ENCODE measurements at places on chromosomes 4 and X. TPM values are rescaled to one million over a fixed set of nuclear protein-coding genes. Genes with fewer than 3 reads are reported as not detected.

The AMBN gene
- total RNA-seq: not detected

The P2RY8 gene
- total RNA-seq: under 0.01 TPM

The GPR143 gene
- total RNA-seq: not detected

The SRPX2 gene
- total RNA-seq: 36.9 TPM

The RTL9 gene
- 0.72 TPM for total RNA-seq

The BEX2 gene
- total RNA-seq: 4.3 TPM

GRCh38 chr4:150888217-150888616, 126.9 kb downstream of the LRBA start:
- DNase-seq: no peak

GRCh38 chrX:124010566-124010965, 49.1 kb downstream of the STAG2 start:
- DNase-seq: no peak

DNA sequence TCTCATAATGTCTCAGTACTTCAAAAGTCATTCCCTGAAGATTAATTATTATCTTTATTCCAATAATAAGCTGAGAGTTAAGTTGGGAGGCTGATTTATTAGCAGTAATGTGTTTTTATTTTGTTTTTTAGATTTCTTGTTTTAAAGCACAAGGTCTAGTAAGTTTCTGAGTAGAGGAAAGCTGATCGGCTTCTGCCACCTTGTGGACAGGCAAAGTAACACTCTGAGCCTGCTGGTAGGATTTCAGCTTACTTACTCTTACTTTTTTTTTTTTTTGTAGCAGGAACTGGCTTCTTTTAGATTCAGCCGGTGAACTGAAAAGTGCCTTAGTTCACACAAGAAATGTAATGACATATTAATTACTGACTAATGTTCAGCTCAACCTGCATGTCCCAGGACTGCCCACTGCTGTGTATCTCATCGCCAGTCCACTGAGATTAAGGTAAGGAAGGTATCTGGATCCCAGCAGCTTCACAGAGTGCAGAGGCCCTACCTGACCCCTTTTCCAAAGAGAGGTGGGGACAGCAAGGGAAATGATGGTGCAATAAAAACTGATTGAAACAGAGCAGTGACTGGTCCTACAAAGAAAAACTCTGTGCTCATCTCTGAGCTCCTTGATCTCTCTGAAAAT, 126.5 kb downstream of the ADGRA3 start:
- DNase-seq: no peak

GRCh38 chr4:67886281-67886680, 2.5 kb upstream of the TMPRSS11D start:
- no peak for DNase-seq

DNA sequence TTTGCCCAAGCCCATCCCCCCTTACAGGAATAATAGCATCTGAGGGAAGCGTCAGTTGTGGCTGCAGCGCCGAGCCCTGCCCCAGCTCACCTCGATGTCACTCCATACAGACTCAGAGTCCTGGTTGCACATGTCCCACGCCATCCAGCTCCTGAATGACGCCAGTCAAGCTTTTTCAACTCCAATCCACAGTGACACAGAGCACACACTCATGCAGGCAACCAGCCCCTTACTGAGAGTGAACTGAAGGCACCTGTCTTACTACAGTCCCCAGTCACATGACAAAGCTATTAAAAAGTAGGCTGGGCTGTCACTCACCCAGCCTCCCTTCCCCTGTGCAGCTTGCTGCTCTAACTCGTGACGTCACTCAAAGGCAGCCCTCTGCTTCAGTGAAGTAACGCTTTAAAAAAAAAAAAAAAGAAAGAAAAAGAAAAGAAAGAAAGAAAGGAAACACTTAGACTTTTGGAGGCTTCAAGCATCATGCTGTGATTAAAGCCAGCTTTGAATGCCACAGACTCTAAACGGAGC, at the start of gene PPARGC1A:
TSS of gene PPARGC1A (minus strand) at position 234 of the 528 bp plus-strand sequence. CDS start at position 144, 90 bp downstream.
- DNase-seq: peak; percentile 43

DNA sequence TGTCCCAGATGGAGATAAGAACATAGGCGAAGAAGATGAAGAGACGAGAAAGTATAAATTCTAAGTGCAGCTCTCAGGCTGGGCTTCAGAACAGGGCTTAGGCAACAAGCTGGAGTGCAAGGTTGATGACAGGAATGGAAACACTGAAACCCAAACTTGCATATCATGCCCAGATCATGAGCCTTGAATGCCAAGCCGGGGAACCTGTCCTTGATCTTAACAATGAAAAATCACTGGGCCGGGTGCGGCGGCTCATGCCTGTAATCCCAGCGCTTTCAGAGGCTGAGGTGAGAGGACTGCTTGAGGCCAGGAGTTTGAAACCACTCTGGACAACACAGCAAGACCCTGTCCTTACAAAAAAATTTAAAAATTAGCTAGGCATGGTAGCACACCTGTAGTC, 17.2 kb downstream of the AFAP1 start:
- no peak for DNase-seq

DNA sequence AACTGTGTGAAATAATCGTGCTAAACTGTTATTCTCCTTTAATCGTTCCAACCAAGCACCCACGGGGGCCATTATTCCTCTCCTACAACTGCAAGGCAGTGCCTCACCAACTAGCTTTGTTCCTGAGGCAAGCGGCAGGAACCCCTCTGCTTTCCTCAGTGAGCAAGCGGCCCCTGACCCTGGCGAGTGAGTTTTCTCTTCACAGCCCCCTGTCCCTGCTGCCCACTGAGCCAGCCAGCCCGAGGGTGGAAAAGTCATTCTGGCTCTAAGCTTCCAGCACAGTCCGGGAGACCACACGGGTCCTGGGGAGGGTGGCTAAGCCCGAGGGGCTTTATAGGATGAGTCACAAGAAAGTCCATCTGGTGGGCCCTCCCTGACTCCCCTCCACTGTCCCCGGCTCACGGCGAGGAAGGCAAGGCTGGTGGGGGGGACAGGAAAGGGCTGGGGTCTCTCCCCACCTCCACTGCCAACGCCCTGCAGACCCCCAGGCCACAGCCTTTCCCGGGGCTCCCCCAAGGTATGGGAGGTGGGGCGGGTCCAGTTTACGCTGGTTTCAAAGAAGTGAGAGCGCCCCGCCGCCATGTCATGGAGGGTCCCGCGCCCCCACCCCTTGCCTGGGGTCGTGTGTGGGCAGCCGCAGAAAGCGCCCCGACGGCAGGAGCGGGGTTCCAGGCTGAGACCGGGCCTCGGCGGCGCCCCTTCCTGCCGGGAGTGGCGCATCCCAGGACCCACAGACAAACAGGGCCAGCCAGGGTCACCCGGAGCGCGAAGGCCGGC, 45.0 kb downstream of the CPLX1 start:
- peak; percentile 36 for DNase-seq

DNA sequence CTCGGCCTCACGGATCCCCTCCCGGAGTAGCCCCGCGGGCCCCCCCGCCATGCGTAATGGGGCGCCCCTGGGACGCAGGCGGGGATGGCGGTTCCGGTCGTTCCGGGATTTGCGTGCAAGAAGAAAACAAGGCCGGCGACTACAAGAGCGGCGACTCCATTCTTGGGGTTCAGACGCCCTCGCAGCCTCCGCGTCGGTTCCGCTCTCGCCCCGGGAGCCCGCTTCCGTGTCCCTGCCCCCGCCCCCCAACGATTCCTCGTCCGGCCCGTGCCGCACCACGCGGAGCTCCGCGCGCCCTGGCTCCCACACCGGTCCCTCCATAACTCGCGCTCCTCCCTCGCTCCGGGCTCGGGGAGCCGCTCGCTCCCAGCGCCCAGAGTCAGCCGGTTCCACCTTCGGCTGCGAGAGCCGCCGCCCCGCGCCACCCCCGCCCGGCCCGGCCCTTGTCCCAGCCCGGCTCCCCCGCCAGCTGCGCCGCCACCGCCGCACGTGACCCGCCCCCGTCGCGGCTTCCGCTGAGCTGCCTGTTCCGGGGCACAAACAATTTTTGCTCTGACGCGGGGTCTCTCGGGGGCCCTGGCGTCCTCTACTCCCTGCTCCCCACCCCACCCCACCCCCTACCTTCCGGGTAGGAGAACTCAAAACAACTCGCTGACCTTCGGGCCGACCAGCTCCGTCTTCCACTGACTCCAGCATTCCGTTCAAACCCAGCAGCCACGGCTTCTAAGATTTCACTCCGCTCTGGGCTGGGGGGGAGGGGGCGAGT, 78.8 kb upstream of the BCOR start:
- DNase-seq: peak; percentile 89

GRCh38 chr4:150368667-150369066, 213.3 kb upstream of the MAB21L2 start:
- no peak for DNase-seq

DNA sequence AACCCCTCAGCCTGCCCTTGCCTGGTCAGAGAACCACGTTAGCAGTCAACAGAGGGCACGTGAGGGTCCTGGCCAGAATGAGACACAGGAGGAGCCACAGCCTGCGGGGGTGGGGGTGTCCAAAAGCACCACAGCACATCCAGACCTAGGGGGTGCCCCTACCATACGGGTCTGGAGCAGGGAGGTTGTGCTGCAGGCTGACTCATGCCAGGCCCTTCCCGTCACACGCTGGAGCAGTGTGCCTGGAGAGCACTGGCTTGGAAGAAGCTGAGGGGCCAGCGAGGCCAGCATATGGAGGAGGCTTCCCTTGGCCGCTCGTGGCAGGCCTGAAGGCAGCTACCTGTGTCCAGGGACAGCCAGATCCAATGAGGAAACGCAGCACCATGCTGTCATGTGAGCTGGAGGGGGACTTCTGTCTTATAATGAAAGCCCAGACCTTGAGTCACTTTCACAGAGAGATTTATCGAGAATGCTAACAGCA, 1.5 kb upstream of the IRAK1 start:
- peak; percentile 96 for DNase-seq

DNA sequence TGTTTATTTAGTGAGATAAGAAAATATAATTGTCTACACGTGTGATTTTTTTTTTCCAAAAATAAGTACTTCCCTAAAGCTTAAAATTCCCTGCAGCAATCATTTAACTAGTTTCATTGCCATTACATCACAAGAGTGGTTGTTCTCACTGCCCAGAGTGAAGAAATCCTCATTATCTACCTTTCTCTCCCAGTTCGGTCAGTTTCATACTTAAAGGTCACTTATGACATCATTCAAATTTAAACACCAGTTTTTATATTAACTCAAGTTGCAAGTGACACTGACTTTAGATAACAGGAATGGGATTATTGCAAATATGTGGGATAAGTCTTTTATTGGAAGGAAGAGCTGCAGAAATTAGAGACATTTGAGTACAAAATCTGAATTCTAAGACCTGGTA, 1699.8 kb upstream of the IGFBP7 start:
- DNase-seq: no peak

GRCh38 chrX:99172958-99173357, 1237.1 kb downstream of the PCDH19 start:
- no peak for DNase-seq

GRCh38 chrX:22081475-22082092, 49.5 kb downstream of the PHEX start:
- DNase-seq: no peak

DNA sequence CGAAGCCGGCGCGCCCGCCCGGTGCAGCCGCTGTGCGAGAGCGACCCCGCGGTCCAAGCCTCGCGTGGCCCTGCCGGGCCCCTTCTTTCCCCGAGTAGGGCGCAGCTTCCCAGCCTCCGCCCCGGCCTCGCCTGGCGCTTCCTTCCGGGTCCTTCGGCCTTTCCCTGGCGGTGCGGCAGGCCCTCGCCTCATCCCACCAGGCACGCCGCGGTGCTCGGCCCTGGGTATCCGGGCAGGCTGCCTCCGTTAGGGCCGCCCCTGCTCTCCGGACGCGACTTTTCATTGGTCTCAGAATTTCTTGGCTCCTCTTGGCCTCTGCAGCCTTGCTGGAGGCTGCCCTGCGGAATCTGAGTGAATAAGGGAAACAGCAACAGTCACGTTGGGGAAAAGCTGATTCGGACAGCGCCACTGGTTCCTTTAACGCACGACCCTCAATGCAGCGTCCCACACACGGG, 429 bp downstream of the UVSSA start:
- peak; percentile 99 for DNase-seq

GRCh38 chrX:14832151-14832550, 40.7 kb downstream of the FANCB start:
- DNase-seq: peak; percentile 71

GRCh38 chrX:40543661-40544328, 37.0 kb upstream of the ATP6AP2 start:
- DNase-seq: no peak

- no peak for DNase-seq
Observed at GRCh38 chrX:71541210-71542022, 8.5 kb downstream of the OGT start.

GRCh38 chrX:75230296-75230695, 43.6 kb upstream of the UPRT start:
- DNase-seq: no peak

- peak; percentile 100 for DNase-seq
Observed at GRCh38 chr4:1249148-1249730, 309 bp upstream of the CTBP1 start.

DNA sequence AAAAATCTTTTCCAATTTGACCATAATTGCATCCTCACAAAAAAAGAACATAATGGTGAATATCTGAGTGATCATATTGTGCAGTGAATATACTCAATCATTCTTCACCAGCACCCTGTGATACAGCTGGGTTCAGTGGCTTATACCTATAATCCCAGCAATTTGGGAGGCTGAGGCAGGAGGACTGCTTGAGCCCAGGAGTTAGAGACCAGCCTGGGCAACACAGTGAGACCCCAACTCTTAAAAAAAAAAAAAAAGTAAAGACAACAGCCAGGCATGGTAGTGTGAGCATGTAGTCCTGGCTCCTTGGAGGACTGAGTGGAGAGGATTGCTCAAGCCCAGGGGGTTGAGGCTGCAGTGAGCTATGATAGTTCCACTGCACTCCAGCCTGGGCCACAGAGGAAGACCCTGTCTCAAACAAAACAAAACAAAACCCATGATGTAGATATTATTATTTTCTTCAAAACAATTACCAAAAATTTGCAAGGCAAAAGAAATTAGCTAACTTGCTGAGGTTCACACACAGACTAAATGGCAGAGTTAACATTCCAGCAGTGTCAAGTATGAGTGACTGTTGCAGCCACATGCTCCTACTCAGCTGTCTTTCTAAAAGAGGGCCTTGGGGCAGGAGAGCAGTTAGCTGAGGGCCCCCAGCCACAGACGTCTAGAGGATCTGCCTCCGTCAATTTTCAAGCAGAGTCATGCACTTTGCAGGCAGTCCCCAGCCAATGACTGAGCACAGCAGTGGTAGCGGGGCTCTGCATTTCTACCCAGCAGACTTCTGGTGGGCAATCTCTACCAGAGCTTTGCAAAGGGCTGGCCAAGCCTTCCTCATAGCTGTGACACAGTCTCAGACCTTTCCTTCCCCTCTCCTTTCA, 33.4 kb downstream of the ADGRA3 start:
- DNase-seq: no peak

DNA sequence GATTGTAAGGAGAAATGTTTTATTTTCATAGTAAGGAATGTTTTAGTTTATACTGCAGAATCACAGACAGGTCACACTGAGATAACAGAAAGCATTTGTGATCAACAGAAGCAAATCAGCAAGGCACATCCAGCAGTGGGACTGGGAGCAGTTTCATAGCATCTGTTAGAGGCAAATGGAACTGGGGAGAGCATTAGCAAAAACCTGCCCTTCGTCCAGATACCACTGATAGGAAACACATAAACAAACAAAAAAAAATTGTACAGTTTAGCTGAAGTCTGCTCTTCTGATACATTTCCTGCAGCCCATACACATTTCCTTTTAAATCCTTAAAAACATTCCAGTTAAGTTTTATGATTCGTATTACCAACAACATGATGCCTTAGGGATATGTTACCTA, 374.3 kb downstream of the PCDH7 start:
- DNase-seq: no peak
